ENCODE measurements at places on chromosomes 7 and 10.

GRCh38 chr7:105487579-105488571, 34.2 kb downstream of the PUS7 start:
- DNase-seq, result peak; percentile 41

GRCh38 chr7:86760236-86760635, 116.5 kb downstream of the GRM3 start:
- no peak for DNase-seq

GRCh38 chr7:101882595-101883564, 65.5 kb downstream of the CUX1 start:
- DNase-seq, result peak; percentile 99

DNA sequence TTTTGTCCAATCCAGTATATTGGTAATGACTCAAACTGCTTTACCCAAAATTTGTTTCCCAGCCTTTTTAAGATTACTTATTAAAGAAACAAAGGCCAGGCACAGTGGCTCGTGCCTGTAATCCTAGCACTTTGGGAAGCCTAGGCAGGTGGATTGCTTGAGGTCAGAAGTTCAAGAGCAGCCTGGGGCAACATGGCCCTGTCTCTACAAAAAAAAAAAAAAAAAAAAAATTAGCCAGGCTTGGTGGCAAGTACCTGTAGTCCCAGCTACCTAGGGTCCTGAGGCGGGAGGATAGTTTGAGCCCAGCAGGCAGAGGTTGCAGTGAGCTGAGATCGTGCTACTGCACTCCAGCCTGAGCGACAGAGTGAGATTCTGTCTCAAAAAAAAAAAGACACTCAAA, 7.0 kb upstream of the ARHGAP12 start:
- no peak for DNase-seq

DNA sequence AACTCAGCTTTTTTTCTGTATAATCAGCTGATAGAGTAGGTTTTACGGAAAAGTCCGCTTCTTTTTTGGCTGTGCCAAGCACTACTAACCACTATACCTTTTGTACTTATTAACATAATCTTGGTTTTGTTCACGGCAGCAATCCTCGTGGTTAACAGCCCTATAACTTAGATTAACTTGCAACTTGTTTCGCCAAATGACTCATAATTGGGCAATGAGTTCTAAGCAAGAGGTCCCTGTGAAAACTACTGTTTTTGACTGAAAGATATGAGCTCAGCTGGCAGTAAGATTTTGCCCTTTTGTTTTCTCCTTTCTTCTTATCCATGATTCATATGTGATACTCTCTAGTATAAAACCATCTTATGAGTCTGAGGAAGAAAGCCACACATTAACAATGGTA, 345.0 kb upstream of the PCDH15 start:
- DNase-seq, result peak; percentile 32

DNA sequence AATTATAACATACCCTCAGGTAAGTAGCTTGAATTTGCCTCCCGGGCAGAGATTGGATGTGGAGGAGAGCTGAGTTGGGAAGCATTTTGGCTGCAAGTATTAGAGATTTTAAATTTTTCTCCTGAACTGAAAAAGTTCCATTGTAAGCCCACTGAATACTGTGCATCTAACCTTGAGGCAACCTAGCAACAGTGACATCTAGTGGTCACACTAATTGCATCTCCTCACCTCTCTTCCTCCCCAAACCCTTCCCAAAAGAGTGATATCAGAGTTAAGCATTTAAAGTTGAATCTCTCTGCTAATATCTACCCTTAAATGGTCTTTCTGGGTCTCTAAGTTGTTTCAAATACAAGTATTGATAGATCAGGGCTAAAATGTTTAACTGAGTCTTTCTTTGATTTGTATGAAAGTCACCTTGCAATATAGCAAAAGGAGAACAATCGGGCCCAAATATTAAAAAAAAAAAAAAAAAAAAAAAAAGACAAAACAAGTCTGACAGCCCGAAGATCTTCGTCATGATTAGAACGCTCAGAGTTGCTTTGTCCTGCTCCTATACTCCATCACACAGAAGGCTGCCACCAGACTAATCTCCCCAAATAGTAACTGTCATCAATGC, 40.4 kb upstream of the DLX5 start:
- peak; percentile 34 for DNase-seq

DNA sequence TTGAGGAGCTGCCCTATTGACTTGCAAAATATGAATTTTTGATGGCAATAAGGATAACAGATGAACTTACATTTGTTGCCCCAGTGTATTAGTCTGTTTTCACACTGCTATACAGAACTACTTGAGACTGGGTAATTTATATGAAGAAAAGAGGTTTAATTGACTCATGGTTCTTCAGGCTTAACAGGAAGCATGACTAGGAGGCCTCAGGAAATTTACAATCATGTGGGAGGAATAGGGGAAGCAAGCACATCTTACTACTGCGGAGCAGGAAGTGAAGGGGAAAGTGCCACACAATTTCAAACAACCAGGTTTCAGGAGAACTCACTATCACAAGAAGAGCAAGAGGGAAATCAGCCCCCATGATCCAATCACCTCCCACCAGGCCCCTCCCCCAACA, 57.9 kb downstream of the ZNF22 start:
- DNase-seq, result peak; percentile 39

GRCh38 chr7:4667776-4668509, 14.2 kb upstream of the FOXK1 start:
- DNase-seq, result peak; percentile 65

- DNase-seq, result peak; percentile 91
Measured at GRCh38 chr10:24209946-24210491, 1.1 kb downstream of the KIAA1217 start.

GRCh38 chr7:821688-822087, 10.6 kb upstream of the SUN1 start:
- DNase-seq, result peak; percentile 40

DNA sequence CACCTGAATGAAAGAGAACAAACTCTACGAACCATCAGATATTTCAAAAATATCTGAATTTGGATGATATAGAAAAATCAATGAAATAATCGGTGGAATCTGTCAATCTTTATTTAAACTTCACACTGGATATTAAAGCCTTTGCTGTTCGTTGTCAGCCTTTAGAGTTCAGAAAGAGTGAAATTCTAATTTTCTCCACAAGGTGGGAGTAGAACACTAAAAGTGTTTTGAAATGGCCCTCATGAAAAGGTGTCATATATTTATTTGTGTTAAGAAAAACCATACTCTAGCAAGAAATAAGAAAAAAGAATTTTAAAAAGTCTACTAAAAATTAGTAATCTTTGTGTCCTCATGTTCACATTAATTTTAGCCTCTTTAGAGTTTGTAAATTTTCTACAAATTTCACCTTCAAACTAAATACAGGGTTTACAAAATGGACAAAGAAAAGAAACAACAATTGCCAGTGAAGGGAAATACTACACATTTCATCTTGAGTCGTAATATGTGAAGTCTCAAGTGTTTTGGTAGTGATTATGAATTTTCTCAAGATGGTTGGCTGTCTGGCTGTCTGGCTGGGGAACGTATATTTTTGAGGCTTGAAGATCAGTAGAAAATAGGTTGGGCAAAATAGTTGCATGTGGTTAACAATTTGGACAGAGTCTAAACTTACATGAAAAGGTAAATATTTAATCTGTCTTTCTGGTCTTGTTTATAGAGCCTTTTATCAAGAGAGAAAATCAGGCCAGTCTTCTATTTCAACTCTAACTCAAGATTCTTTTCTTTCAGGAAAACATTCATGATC, 43.7 kb downstream of the DNAJB9 start:
- peak; percentile 30 for DNase-seq

DNA sequence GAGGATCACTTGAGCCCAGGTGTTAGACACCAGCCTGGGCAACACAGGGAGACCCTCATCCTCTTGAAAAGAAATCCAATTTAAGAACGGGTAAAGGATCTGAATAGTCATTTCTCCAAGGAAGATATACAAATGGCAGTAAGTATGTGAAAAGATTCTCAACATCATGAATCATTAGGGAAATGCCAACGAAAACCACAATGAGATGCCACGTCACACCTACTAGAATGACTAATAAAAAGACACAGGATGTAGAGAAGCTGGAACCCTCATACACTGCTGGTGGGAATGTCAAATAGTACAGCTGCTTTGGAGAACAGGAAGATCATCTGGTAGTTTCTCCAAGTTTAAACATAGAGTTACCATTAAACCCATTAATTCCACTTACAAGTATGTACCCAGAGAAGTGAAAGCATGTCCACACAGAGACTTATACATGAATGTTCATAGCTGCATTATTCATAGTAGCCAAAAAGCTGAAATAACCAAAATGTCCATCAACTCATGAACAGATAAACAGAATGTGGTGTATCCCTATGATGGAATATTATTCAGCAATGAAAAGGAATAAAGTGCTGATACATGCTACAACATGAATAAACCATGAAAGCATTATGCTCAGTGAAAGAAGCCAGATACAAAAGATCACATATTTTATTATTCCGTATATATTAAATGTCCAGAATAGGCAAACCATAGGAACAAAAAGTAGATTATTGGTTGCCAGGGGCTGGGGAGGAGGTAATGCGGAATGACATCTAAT, 13.1 kb upstream of the ZMIZ2 start:
- DNase-seq, result peak; percentile 97

- DNase-seq, result no peak
Measured at GRCh38 chr10:83083831-83084230, 1055.5 kb upstream of the GHITM start.

- peak; percentile 64 for DNase-seq
Measured at GRCh38 chr7:99407872-99408378, 472 bp downstream of the PDAP1 start.

DNA sequence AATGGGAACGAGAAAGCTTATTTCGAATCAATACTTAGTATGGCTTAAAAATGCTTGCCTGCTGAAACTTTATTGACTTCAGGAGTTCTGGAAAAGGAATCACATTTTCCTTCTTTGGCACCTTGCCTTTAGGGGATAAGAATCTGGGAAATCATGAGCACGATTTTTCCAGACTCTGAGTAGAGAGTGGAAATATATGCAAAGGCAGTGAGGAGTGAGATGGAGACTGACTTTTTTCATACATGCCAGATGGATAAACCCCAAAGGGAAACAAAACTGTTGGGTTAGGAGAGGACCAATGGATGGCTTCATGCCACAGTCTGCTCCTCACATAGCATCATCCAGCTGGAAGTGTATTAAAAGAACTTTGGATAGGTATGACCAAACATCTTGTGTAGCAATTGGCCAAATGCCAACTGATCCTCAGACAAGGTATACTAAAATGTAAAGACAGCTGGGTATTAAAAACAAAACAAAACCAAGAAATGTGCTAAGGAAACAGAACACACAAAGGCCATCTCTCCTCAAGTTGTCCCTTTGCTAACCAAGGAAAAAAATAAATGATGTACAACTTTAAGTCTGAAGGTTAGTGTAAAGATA, 1.7 kb downstream of the COL28A1 start:
- no peak for DNase-seq

DNA sequence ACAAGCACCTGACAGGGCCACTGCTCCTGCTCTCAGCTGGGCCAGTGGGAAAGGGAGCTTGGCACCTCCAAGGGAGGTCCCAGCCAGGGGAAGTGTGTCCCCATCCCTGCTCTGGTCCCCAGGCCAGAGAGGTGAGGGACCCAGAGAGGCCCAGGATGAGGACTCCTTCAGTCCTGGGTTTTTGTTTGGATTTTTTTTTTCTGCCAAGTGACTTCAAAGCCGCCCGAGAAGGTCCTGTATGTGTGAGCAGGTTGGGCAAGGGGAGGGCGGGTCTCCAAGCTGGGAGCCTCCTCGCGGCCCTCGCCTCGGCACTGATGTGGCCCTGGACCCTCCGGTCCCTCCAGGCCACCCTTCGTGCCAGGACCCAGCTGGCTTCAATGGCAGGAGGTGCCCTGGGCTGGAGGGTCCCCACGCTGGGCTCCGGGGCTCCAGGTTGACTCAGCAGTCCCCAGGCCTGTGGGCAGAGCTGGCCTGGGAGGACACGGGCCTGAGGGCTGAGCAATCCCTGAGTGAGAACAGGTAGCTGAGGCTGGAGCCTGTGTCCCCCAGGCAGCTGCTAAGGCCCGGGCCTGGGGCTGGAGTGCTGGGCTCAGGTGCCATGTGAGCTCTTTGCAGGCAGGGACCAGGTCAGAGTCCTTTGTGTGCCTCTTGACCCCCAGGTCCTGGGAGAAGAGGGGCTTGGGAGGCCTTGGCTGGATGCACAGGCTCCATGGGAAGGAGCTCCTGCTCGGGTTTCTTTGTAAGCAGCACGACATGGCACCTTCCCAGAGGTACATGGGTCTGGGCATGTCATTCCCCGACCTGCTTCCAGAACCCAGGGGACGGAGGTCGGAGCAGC, 140.6 kb downstream of the FAM53B start:
- no peak for DNase-seq

- no peak for DNase-seq
Measured at GRCh38 chr7:22702516-22702915, 24.5 kb upstream of the IL6 start.

DNA sequence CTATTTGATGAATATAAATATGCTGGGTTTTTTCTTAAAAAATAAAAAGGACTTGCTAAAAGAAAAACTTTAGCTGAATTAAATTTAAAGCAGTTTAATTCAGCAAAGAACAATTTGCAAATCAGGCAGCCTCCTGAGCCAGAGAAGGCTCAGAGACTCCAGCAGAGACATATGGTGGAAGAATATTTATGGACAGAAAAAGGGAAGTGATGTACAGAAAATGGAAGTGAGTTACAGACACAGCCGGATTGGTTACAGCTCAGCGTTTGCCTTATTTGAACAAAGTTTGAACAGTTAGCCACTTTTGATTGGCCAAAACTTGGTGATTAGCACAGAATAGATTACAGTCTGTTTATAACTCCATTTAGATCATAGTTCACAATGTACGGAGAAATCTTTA, 110.3 kb downstream of the GAD2 start:
- DNase-seq, result no peak

- no peak for DNase-seq
Measured at GRCh38 chr10:131693766-131694165, 207.0 kb upstream of the PPP2R2D start.

- DNase-seq, result no peak
Measured at GRCh38 chr10:133159611-133159949, 439 bp upstream of the KNDC1 start.

- DNase-seq, result no peak
Measured at GRCh38 chr10:78589687-78590086, 479.1 kb upstream of the ZMIZ1 start.

GRCh38 chr7:157021071-157021870, 10.8 kb upstream of the MNX1 start:
- DNase-seq, result no peak

- no peak for DNase-seq
Measured at GRCh38 chr7:130768854-130769253, 34.8 kb upstream of the KLF14 start.

DNA sequence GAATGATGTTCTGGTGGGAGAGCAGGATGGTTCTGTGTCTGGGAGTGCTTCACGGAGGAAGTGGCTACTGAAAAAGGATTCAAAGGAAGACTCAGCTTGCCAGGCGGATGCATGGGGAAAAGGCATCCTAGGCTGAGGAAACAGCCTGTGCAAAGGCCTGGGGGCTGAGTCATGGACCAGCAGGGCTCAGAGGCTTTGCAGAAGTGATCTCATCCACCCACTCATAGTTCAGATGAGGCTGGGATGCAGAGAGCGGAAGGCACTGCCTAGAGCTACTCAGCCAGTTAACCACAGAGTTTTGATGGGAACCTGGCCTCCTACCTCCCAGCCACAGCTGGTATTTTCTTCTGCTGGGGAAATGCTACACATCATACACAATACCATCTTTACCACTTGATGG, 15.8 kb upstream of the ADAMTS14 start:
- peak; percentile 99 for DNase-seq

GRCh38 chr7:15305002-15305600, 256.7 kb downstream of the AGMO start:
- DNase-seq, result peak; percentile 33

- DNase-seq, result no peak
Measured at GRCh38 chr7:156223935-156224832, 411.9 kb upstream of the SHH start.
